ENCODE measurements at places on chromosomes 1 and 21.

GRCh38 chr1:11868331-11868980, 9.7 kb upstream of the NPPB start:
- no peak for DNase-seq

GRCh38 chr1:38834937-38835827, 24.4 kb downstream of the RRAGC start:
- peak; percentile 67 for DNase-seq

- no peak for DNase-seq
Measured at GRCh38 chr21:34796518-34797200, 127.9 kb downstream of the CLIC6 start.

DNA sequence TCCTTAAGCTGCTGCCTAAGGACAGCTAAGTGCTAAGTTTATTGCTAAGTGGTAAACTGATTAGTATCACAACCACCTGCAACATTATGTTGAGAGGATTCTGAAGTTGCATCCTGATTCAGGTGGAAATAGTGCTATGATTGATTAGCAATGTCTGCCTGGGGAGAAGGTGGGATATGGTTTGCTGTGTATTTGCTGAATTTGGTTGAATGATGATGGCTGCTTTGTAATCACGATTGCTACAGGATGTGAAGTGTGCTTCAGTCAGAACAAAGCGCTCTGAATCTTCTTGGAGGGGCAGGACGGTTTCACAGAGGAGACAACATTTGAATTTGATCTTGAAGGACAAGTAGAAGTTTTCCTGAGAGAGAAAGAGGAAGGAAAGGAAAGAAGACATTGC, 226.0 kb downstream of the ST6GALNAC3 start:
- no peak for DNase-seq

DNA sequence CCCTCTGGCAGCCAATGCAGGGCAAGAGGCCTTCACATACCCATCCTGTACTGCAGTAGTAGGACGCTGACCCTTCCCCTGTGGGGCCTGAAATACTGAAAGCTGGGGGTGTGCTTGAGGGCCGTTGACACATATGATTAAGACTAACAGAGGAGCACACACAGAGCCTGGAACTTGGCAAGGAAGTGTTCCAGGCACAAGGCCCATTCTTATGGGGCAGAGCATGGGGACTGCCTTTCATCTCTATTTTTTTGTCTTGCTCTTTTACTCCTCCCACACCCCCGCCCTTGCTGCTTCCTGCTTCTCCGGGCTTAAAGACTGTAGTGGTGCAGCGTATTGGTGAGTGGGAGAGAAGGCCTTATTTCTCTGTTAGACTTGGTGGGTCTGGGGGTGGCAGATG, 137.4 kb downstream of the BACH1 start:
- DNase-seq = no peak

- no peak for DNase-seq
Measured at GRCh38 chr1:68218490-68218889, 13.8 kb downstream of the WLS start.

GRCh38 chr1:36175137-36176095, 19.5 kb downstream of the MAP7D1 start:
- DNase-seq = no peak

DNA sequence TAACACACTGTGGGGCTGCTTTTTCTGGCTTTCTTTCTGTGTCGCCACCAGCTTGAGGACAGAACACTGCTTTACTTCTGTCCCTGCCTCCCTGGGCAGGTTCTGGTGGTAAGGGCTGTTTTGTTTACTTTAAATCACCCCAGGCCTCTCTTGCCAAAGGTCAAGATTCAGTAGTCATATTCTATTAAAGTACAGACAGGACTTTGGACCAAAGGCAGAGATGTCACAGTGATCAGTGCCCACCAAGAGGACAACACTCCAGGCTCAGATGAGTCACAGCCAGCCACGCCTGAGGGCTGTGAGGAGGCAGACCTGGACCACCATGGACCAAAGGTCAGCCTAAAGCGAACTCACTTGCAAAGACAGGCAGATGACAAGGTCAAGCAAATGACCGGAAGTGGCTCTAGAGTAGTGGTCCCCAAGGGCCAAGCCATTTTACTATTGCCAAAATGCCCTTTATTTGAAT, 200.0 kb downstream of the RHOU start:
- no peak for DNase-seq

GRCh38 chr1:16205891-16206546, 6.4 kb downstream of the ARHGEF19 start:
- no peak for DNase-seq

DNA sequence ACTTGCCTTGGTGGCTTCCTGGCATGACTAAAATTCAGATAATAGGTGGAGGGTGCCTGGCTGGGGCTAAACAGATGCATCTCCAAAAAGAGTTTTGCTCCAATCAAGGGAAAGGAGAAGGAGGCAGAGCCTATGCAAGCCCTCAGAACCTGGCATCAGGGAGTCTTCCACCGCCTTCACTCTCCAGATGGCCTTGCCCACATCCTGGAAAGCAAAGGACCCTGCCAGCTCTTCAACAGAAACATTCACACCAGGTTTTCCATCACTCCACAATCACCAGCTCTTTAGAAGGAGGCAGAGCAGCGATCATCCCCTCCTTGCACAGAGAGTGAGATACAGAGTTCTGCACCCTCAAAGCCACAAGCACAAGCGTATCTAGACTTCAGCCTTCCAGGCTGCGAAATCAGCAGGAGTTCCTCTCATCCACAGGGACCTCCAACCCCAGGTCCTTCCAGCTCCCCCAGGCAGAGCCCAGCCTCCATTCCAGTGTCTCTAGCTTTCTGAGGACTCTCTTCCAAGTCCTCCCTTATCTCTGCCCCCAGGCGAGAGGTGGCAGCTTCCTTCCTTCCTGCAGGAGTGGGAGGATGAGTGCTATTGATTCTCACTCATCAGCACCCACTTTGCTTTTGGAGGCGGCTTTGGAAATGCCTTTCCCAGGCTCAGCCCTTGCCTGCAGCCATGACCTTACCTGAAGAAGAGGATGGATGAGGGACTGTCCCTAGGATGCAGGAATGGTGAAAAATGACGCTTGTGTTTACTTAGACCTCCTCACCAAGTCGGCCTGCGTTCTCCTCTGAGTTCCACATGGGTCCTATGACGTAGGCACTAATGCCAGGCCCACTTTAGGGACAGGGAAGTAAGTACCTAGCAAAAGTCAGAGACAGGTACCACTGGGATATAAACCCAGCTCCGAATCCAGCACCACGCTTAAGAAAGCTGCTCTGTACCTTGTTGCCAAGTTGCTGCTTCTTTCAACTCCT, 75.4 kb downstream of the RIPK4 start:
- no peak for DNase-seq

DNA sequence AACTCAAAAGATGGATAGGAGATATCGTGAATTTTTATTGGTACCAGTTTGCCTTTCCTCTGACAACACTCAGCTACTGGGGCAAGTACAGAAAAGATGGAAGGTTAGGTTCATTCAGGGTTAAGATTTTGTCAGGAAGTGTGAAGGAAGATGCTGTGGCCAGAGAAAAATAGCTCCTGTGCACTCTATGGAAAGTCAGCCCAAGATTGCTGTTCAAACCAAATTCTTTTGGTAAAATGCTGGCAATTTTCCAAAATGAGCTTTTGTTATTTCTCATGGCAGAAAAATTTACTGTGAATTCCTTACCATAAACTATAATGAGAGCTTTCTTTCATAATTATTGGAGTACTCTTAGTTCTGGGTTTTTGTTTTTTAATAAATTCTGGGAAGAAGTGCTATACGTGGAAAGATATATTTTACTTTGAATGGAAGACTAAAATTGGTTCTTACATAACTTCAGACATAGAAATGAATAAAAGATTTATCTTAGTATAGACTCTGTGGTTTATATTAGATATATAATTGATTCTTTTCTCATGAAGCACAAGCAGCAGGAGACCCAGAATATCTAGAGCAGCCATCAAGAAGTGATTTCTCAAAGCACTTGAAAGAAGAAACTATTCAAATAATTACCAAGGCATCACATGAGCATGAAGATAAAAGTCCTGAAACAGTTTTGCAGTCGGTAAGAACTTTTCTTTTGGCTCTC, 112.2 kb downstream of the USP25 start:
- no peak for DNase-seq

DNA sequence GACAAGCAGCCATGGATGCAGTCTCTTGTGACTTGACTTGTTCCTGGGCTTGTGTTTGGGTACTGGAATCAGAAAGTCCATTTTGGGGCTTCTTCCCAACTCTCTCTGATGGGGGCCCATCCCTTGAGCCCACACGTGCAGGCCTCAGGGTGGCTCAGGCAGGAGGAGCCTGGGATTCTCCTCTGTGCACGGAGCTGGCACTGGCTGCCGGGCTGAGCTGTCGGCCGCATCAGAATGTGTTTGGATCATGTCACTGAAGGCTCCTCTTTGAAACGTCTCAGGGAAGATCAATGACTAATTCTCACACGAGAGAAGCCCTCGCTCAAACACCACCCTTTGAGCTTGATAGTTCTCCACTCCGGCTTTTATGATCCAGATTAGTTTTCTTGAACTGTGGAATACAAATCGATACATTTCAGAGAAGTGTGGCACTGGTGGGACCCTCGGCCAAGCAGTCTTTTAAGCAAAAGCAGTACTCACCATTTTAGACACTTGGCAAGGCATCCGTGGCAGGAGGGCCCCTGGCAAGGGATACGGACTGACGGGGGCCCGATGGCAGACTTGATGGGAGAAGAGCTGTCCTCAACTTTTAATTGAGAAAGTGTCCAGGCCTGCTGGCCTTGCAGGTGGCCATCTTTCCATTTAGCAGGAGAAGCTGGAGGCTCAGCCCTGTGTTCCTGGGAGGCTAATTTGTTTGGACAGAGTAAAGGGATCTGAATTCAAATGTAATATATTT, 220.7 kb upstream of the C1orf174 start:
- DNase-seq = no peak

DNA sequence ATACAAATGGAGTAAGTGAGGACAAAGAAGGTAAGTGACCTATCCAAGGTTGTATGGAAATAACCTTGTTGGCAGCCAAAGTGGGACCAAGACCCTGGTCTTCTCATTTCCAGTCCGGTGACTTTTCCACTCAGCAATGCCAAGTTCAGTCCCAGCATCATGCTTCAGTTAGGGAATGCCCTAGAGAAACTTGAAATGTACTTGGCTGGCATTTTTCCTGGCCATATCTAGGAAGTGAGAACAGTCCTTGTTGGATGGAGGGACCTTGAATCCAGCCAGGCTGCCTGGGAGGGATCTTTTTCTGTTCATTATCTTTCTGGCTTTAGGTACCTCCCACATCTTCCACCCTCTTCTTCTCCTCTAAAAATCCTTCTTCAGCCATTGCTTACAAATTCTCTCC, 76.8 kb upstream of the UBE2U start:
- DNase-seq = no peak

DNA sequence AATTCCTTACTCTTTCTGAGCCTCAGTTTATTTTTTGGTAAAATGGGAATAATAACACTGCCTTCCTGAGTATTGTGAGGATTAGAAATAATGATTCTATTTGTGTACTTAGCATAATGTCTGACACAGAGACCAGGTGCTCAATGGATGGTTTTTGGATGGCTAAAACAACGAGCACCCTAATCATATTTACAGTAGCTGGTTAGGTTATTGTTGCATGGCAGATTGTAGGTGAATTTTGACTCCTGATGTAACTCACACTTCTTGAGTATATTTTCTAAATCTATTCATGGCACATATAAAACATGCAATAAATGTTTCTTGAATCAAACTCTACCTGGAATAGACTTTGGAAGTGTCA, 11.9 kb upstream of the DUSP10 start:
- DNase-seq = no peak

- no peak for DNase-seq
Measured at GRCh38 chr1:46244656-46245371, 2.7 kb upstream of the RAD54L start.

- DNase-seq = no peak
Measured at GRCh38 chr1:225736437-225737098, 41.1 kb upstream of the SRP9 start.

DNA sequence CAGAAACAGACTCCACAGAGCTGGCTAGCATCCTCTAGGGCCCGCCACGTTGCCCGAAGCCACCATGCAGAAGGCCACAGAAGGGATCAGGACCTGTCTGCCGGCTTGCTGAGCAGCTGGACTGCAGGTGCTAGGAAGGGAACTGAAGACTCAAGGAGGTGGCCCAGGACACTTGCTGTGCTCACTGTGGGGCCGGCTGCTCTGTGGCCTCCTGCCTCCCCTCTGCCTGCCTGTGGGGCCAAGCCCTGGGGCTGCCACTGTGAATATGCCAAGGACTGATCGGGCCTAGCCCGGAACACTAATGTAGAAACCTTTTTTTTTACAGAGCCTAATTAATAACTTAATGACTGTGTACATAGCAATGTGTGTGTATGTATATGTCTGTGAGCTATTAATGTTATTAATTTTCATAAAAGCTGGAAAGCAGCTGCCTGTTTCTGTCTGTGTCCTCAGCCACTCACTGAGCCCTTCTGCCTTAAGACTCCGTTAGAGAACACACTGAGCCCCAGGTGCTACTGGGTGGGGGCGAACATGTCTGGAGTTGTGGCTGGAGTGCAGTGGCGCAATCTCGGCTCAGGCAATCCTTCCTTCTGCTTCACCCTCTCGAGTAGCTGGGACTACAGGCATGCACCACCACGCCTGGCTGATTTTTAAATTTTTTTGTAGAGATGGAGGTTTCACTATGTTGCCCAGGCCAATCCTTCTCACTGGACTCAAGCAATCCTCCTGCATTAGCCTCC, 14.8 kb downstream of the MFSD2A start:
- no peak for DNase-seq

GRCh38 chr1:50637460-50637859, 214.2 kb upstream of the DMRTA2 start:
- no peak for DNase-seq

DNA sequence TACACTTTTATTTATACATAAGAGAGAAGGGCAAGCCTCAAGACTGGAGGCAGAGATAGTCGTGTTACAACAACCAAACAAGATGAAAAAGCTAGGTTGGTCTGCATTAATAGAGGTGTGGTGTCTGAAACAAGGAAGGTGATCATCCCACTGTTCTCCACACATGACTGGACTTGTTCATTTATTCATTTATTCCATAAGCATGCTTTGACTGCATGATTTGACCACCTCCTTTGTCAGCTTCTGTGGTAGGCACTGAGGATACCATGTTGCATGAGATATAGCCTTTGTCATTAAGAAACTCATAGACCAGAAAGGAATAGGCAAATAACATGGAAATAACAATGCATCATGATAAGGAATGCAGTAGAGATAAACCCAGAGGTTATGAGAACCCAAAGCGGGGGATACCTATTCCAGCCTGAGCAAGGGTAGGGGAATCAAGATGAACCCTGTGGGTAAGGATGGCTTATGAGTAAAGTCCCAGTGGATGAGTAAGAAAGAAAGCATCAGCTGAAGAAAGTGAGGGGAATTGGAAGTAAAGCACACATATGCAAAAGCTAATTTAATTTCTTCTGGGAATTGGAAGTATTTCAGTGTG, 173.7 kb upstream of the FGGY start:
- DNase-seq = no peak

DNA sequence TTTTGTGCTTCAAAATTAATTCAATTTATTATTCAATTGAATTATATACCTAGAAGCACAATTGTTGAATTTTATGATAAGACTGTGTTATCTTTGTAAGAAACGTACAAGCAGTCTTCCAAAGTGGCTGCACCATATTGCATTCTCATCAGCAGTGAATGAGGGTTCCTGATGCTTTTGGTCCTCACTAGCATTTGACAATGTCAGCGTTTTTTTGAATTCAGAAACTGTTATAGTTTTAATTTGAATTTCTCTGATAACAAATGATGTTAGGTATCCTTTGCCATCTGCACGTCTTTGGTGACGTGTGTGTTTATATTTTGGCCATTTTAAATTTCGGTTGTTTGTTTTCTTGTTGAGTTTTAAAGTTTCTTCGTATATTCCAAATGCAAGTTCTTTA, 553.0 kb upstream of the ZP4 start:
- DNase-seq = no peak
